AG10803 (cell line): ENCODE measurements at places on chromosomes 1 and 21.

GRCh38 chr1:63461661-63462230 lies 61.3 kb downstream of the ITGB3BP start:
- DNase-seq: no peak

GRCh38 chr1:158559696-158560095 lies 5.5 kb upstream of the OR6Y1 start:
- DNase-seq: no peak

DNA sequence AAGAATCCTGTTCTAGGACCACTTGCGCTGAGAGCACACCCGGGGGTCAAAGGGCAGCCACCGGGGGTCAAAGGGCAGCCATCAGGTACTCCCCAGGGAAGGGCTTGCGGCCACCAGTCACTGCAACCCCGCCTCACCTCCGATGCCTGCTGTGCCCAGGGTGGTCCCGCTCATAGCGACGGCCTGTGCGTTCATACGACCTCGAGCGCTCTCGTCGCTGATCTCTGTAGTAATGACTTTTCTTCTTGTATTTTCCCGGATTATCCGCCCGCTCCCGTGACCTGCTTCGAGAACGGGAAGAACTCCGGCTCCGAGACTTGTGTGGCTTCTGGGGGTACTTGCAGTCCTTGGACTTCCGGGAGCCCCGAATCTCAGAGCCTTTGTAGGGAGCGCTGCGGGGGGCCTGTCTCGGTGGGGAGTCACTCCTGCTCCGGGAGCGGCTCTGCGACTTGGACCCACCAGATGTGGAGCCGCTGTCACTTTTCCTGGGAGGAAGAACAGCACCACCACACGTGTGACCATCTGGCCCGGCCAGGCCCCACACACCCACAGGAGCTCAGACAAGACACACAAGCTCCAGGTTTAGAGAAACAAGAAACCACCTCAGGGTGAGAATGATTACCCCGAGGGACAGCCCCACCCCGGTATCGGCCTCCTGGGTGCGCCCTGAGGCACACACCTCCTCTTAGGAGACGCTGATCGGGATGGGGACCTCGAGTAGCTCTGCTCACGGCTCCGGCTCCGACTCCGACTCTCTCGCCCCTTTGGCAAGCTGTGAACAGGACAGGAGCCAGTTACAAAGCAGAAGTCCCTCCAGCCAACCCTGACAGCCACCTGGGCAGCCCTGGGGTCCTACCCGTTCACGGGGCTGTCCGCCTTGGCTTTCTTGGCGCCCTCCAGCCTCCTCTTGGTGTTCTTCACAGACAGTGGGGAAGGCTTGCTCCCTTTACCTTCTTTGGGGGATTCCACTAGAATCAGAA lies 11.7 kb downstream of the CCNL2 start:
- DNase-seq: no peak

DNA sequence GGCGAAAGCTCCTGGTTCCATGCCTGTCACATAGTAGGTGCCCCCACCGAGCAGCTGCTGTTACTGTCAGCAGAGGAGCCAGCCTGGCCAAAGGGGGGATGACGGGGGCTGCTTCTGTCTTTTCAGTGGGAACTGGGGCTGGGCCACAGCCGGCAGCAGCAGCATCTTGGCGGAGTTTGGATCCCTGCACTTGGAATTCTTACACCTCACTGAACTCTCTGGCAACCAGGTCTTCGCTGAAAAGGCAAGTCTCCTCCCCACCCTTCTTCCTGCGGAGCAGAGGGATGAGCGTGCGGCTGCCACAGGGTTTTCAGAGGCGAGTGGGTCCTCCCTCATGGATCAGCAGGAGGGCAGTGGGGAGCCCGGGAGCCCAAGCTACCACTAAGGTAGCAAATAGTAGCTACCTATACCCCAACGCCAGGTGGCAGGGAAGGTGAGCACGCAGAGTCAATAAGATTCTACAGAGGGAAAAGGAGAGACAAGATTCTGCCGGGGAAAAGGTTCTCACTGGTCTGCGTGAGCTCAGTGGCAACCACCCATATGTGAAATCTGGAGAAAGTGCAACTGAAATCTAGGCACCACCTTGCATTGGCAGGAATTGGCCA lies 41.4 kb upstream of the SELENON start:
- no peak for DNase-seq

DNA sequence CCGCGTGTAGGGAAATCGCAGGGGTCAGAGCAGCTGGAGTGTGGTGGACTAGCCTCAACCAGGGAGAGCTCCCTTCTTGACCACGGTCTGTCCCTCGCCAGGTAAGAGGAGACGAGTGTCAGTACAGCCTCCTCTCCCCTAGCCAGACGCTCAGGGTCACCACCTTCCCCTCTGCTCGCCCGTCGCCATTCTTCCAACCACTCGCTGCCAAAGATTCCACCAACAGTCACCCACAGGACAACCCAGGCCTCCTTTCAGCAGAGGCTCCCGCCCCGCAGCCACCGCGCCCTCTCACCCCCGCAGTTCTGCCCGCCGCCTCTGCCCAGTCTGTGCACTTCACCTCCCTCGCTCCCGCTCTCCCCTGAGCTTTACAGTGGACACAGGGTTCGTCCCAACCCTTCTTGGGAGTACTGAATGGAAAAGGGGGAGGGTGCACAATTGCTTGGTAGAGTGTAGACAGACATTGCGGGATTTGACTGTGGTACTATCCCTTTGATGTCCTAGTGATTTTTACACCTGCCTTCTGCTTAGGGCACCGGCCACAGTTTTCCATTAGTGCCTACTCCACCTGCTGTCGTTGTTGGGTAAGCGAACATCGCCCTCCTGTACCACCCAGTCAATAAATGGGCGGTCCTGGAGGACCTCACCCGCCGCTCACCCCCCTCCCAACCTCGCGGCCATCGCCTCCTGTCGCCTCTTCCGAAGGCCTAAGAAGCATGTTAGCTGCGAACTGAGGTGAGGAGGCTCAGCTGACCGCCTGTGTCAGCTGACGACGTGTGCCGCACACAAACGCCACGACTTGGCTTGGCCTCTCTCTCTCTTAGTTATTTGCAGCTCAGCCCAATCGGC lies 9.2 kb upstream of the NBPF11 start:
- DNase-seq: no peak

DNA sequence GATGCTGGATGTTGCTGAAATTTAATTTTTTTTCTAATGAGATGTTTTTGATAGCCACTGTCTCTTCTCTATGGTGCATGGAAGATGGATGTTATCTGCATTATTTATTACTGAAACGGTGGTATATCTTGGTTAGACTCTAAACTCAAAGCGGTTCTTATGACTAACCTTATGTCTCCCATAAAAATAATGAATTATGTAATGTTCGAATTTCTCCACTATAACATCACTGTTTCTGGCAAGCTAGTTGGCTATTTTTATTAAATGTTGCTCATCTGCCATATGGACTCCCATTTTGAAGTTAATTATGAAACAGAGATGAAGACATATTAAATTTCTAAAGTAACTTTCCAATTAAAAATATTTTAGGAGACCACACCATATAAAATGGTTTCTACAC lies 808.6 kb upstream of the ADGRL4 start:
- peak; percentile 56 for DNase-seq

DNA sequence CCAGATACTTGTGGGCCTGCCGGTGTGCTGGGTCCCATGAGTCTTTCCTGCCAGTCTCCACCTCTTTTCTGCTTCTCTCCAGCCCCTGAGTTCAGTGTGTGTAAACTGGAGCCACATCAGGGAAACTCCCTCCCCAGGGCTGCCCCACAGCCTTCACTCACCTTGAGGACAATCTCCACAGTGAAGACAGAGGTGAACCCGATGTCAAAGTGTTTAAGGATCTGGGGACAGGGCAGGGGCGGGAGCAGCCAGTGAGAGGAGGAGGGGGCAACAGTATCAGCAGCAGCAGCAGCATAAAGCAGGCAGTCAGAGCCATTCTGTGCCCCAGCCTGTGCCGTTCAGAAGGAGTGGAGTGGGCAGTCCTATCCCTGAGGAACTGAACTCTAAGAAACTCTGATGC lies 43.2 kb downstream of the CACNA1S start:
- DNase-seq: no peak

DNA sequence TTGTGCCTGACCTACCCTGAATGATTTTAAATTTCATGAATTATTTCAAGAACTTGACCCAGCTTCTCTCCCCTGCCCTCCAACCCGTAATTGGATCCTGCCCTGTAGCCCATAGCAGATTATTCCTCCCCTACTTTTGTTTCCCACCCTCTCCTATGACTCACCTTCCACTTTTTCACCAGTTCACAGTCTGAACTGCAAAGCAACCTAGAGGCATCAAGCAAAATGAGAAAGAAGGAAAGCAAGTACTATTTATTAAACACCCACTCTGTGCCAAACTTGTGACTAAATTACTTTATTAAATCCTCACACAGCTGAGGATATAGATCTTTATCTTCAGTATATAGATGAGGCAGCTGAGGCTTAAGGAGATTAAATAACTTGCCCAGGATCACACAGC lies 20.7 kb upstream of the IKBKE start:
- DNase-seq: no peak

DNA sequence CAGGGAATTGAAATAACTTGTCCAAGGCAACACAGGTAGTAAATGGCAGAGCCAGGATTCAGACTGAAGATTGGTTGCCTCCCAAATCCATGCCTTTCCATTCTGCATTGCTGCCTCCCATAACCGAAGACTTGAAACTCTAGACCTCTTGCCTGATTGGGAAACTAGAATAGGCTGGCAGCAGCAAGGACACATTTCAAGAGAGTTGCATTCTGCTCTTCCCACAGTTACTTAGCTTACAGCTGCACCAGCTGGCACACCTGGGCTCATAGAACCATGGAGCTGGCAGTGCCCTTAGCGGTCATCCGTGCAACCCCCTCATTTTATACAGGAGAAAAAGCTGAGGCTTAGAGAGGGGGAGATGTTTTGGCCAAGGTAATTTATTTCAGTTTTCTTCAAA lies 8.0 kb downstream of the TRNAU1AP start:
- no peak for DNase-seq

DNA sequence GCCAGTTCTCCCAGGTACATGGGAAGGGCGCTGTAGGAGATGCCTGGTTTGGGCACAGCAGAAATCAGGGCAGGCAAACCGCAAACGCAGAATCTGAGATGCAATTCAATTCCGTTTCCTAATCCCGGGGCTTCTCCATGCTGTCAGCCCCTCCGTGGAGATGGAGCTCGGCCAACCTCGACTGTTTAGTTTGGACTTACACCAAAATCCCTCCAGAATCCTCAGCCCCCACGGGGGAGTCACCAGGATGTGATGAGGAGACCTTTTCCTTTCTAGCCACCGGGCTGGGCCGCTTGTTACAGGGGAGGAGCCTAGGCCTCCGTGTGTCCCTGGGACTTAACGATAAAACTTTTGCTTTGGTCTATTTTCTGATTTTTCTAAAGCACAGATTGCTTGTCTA lies 7.9 kb downstream of the SLC2A7 start:
- no peak for DNase-seq

- DNase-seq: no peak
These were observed 16.9 kb upstream of the MAP10 start for GRCh38 chr1:232788235-232788872.

DNA sequence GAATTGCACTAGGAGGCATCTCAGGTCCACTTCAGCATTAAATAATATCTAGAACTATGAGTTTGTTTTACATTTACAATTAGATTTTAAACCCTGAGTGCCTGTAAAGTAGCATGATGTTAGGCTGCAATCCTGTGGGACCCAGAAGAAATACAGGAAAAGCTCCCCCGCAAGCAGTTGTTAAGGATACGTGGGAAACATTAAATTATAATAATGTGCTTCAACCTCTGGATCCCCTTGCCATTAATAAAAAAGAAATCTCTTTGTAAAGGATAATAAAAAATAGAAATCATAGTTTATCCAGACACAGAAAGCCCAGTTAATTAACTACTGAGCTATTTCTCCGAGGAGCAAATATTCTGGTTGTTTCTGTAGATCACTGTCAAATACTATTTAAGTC lies 106.0 kb downstream of the PCNX2 start:
- DNase-seq: no peak

DNA sequence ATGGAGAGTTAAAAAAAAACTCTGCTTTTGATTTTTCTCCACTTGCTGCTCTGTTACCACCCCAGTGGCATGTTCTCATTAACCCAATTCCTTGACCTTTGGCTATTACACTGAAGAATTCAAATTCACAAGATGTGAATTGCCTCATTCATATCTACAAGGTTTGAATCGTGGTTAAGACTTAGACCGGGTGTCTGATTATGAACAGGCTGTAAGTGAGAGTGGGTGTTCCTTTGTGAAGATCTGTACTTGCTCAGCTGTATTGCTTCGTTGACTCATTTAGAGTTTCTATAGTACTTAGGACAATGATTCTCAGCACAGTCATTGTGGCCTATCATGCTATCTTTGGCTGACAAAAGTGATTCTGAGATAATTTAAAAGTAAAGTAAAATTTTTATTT lies 36.4 kb downstream of the DNM3 start:
- DNase-seq: peak; percentile 17

GRCh38 chr1:16110884-16111283 lies 37.4 kb upstream of the FAM131C start:
- no peak for DNase-seq

DNA sequence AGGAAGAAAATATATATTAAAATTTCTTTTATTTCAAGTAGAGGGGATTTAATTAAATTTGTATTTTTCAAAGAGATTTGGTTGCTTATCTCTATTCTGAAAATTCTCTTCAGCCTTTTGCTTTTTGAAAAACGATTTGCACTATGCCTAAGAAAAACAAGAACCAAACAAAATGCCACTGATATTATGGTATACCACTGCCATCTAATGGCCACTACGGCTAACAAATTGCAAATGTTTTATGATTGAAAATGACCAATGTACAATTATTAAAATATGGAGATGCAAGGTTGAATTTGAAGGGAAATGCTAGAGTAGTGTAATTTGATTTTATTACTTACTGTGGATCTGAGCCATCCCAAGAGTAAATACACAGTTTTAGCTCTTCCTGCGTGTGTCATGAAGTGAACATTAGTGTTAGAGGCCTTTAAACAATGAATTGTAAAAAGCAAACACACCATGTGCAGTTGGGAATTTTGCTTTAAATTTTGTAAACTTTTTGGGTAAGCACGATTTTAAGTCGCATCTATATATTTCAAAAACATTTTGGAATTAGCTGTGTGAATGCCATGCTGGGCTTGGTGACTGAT lies 137.4 kb upstream of the USP25 start:
- peak; percentile 47 for DNase-seq

DNA sequence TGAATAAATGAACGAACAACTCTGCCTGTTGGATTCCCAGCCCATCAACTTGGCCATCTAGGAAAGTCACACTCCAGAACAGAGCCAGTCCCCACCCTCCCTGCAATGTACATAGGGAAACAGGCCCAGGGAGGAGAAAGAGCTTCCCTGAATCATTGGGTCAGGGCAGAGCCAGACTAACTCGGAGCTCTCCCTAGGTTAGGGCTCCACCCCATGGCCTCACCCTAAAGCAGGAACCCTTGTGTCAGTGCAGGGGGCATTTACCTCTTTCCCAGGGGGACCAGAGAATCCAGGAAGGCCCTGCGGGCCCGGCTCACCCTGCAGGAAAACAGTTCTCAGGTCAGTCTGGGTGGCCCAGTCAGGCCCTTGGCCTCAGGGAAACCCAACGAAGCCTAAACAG lies 11.6 kb downstream of the COL9A2 start:
- no peak for DNase-seq

DNA sequence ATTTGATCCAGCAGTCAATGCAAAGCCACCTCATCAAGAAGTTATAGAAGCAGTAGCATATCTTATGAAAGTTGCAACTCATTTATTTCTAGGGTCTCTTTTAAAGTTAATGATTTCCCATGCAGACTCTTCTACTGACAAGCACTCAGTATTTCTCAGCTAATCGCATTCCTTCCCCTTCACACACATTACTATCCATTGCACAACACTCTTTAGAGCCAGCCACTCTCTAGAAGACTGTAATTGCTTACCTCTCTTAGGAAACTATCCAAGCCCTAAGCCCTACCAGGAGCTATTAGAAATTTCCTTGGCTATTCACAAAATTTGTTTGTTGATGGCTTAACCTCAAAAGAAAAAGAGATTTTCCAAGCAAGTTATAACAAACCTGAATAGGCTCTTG lies 106.0 kb downstream of the ADAMTS1 start:
- DNase-seq: peak; percentile 72
